CD4-positive, alpha-beta T cell treated with Interleukin-15 for 4 hours (primary cell): ENCODE measurements at places on chromosomes 1 and 21.

DNA sequence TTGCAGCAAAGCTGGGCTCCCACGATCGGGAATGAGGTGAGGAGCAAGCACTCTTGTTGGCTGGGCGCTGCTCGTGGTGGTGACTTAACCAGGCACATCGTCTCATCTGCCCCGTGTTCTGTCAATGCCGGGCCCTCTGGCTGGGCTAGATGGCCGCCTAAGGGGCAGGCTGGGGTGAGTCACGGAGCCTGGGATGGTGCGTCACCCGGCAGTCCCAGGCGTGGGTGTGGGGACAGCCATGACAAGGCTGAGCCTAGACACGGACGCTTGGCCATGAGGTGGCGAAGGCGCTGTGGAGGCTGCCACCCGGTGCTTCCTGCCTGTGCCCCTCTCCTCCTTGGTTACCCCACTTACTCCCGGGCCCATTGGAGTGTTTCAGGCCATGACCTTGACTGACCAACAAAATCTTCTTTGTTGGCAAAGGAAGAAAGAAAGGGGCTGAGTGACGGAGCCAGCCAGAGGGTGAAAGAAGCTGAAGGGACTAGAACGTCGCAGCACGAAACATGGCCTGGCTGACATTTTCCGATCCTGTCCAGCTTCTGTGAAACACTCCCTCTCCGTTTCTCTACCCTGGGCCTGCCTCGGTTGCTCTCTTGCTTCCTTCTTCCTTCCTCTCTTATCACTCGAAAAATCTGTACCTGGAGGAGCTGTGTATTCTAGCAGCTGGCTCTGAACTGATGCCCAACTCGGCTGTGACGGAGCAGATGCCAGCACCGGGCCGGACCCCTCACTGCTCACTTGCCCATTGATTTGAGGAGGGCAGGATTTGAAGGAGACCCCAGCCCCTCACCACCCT is 596 bp downstream of the CD247 start:
- DNase-seq: peak; percentile 90

DNA sequence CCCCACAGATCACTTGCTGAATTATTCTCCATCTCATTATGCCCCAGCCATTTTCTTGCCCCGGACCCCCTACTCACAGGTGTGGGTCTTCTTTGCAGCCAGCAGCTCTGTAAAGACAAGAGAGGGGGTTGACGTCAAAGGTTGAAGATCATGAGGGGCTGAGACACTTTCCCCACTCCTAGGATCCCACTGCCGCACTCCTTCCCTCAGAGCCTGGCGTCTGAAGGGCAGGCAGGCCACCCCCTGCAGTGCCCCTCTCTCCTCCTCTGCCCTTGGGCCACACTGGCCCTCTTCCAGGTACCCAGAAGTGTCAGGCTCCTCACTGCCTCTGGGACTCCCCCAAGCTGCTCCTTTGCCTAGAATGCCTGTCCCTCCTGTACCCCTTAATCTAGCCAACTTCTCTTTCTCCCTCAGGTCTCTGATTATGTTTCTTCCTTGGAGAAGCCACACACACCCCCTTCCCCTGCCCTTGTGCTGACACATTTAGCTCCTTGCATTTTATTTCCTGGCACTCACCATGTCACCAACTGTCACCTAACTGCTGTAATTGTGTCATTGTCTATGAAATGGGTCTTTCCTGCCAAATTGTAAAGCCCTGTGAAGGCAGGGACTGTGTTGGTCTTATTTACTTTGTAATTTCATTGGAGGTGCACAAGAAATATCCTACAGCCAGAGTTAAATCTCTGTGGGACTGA is 2.1 kb downstream of the RORC start:
- DNase-seq: no peak

DNA sequence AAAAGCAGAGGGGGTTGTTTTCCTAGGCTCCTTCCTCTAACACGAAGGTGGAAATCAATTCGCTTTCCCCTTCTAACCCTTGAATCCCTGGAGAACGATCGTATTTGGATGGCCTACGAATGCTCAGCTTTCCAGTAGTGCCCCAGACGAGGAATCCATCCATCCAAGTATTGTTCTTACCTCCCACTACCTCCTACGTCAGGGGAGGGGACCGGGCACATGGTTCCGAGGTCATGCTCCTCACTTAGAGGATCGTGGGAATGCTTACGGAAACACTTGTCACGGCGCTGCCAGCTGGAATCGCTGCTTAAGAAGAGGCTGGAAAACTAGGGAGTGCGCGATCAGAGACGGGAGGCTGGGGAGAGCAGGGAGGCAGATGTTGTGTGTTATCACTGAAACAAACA is 47.4 kb downstream of the CAPZB start:
- DNase-seq: no peak

GRCh38 chr1:244713332-244713731 is 60.4 kb downstream of the DESI2 start:
- DNase-seq: no peak

GRCh38 chr1:12035312-12035711 is 16.0 kb downstream of the MIIP start:
- DNase-seq: no peak

GRCh38 chr1:156360534-156360933 is 8.5 kb upstream of the RHBG start:
- no peak for DNase-seq

DNA sequence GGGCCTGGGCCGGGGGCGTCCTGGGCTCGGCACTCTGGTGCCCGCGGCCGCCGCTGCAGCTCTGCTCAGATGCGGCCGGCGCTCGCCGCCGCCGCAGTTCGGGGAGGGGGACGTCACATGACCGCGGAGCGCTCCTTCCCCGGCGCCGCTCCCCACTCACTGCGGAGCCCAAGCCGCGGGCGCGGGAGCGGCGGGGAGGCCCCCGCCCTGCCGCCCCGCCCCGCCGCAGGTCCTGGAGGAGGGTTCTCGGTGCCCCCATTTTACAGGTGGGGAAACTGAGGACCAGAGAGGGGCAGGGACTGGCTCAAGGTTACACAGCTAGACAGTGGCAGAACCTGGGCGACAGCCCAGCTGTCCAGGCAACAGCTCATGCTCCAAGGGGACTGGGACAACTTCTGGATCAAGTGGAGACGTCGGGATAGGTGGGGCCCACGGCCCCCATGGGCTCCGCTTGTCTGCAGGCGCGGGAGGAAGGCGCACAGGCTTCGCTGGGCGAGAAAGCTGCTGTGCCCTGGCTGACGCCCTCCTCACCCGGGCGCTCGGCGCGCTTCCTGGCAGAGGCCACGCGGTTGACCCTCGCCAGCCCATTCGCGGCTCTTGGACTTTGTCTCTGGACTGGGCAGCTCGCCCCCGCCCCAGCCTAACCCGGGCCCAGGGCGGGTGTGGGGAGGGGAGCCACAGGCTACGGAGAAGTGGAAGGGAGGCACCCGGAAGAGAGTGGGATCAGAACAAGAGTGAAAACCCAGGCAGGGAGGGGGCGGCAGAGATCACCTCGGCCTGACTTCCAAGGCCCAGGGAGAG is at the start of gene RAP1GAP:
Gene RAP1GAP (minus strand): TSS at position 100 of the 801 bp plus-strand sequence. CDS start 49,325 bp downstream, outside the sequence.
- peak; percentile 11 for DNase-seq

GRCh38 chr1:14850563-14850962 is 252.1 kb downstream of the KAZN start:
- DNase-seq: no peak

GRCh38 chr1:57470036-57470435 is 46.2 kb upstream of the DAB1 start:
- DNase-seq: no peak

DNA sequence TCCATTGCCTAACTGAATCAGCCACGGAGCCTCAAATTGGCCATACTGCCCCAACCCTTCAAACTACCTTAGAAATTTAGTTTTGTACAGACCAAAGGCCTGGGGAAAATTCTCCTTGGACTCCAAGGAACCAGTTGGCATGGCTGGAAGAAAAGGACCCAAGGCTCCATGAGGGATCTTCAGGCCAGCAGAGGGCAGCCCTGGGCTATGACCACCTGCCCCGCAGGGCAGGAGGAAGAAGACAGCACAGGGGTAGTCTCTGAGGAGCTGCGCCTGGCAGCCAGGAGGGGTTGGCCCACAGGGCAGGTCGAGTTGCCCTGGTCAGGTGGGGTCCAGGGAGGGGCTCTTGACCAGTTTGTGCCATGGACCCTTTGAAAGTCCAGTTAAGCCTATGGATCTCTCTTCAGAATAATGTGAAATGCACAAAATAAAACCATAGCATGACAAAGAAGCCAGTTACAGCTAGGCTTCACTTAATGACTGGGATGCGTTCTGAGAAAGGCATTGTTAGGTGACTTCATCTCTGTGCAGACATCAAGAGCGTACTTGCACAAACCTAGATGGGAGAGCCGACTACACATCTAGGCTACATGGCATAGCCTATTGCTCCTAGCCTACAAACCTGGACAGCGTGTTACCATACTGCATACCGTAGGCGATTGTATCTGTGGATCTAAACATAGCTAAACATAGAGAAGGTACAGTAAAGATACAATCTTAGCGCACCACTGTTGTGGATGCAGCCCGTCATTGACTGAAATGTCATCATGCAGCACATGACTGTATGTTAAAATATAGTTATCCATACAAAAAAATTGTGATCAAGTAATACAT is 26.1 kb downstream of the CACNA1S start:
- peak; percentile 18 for DNase-seq

DNA sequence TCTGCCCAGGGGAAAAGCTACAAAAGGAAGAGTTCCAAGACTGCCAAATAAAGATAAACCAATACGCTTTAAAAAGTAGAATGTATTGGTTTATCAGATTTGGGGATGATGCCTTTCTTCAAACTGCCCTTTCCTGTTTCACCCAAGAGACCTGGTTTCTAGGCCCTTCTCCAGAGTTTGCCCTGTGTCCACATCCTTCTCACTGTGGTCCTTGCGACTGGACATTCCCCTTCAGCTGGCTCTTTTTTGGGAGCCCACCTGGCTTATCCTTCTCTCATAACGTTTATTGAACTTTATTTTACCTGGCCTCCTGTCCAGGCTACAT is 490 bp upstream of the CZIB start:
- DNase-seq: no peak

GRCh38 chr1:63693944-63694571 is 79.8 kb upstream of the ROR1 start:
- no peak for DNase-seq

DNA sequence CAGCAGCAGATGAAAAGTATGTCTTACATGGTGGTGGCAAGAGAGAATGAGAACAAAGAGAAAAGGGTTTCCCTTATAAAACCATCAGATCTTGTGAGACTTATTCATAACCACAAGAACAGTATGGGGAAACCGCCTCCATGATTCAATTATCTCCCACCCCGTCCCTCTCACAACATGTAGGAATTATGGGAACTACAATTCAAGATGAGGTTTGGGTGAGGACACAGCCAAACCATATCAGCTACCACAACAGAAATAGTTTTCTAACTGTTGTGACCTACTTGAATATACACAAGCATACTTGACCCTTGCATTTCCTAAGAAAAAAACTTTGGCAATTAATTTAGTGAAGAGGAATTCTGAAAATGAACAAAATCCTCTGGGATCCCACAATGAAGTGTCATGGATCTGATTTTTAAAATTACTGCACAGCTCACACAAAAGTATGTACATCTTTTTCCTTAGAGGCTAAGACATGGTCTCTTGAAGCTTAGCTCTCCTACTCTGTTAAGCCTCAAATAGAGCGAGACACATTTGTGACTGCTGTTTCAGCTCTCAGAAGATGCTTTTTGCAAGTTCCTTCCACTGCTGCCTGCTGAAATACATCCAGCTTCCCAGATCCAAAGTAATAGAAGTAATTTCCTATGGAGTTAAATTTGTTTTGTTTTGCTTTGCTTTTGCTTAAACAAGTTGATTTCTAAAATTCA is 265.8 kb downstream of the DPYD start:
- DNase-seq: no peak

DNA sequence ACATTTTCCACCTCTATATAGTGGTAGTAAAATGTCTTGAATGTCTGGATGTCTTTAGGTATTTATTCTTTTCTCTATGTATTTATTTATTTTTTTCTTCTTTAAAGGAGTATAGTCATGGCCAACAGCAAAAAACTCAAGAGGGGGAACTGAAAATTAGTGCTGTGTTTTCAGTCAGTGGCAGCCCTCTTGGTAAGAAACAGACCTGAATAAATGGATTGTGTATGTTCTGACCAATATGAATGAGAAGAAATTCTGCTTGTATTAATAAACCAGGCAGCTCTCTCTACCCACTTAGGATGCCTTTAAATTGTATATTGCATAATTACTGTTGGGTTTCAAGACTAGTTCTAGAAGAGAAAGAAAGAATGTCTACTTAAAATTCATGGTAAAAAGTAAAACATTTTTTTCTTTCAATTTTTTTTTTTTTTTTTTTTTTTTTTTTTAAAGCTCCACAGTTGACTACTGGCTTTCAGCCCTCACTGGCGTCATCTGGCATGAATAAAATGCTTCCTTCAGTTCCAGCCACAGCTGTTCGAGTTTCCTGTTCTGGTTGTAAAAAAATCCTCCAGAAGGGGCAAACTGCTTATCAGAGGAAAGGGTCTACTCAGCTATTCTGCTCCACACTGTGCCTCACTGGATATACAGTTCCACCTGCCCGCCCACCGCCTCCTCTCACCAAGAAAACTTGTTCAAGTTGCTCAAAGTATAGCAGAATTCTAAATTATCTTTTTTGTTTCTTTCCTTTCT is 101.6 kb downstream of the ZMYM4 start:
- DNase-seq: no peak

DNA sequence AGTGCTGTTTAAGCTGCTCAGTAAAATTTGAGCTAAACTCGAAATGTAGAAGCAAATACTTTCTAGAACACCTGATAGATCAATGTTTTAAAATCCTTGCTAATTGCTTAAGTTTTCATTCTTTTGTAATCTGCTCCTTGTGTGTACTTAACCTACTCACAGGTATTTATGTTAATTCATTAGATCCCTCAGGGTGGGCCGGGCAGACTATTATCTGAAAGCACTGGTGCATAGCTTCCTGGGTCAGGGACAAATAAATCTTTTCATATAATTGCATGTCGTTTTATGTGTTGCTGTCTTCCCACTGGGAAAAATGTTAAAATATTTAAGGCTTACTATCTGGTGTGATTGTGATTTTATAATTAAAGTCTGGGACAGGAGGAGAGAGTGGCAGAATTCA is 440.5 kb downstream of the SMYD3 start:
- no peak for DNase-seq

- peak; percentile 53 for DNase-seq
Measured at GRCh38 chr1:39105061-39105840, 79.1 kb downstream of the NDUFS5 start.

- no peak for DNase-seq
Measured at GRCh38 chr1:10288029-10288615, 77.8 kb downstream of the KIF1B start.

GRCh38 chr21:22890656-22891055 is 1892.4 kb downstream of the NCAM2 start:
- no peak for DNase-seq
